ENCODE measurements at places on chromosomes 5 and 9.

- DNase-seq = no peak
These were observed 63.0 kb downstream of the NR6A1 start for GRCh38 chr9:124708074-124708473.

GRCh38 chr9:17116400-17116837, 18.4 kb upstream of the CNTLN start:
- no peak for DNase-seq

GRCh38 chr5:121945261-121945660, 16.5 kb upstream of the SRFBP1 start:
- DNase-seq = no peak

- DNase-seq = no peak
These were observed 1.3 kb downstream of the SCGB3A1 start for GRCh38 chr5:180589771-180590542.

DNA sequence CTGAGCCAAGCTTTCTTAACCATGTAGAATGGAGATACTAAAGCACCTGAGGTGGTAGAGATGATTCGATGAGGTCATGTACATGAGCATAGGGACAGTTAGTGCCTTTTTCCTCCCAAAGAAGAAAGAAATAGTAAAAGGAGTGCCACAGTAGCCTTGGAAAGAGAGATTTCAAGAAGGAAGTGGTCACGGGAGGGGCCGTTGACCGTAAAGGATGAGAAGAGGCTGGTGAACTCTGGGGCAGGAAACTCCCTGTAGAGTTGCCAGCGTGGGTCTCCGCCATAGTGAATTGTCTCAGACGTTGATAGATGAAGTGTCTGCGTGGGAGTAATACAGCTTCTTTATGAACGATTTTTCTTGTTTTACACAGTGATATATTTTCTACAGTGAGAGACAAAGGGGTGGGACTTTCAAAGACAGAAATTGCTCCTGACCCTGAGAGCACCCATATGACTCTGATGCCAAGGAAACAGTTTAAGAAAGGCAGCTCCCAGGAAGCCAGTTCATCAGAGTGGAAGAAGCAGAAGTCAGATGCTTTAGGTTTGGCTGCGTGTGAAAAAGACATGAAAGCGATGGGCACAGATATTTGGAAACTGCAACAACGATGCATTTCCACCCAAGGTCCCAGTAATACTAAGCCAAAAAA, 41.3 kb downstream of the UGCG start:
- no peak for DNase-seq

GRCh38 chr5:156476678-156477077, 149.7 kb downstream of the SGCD start:
- DNase-seq = no peak
